ENCODE measurements at places on chromosomes 4 and X.

DNA sequence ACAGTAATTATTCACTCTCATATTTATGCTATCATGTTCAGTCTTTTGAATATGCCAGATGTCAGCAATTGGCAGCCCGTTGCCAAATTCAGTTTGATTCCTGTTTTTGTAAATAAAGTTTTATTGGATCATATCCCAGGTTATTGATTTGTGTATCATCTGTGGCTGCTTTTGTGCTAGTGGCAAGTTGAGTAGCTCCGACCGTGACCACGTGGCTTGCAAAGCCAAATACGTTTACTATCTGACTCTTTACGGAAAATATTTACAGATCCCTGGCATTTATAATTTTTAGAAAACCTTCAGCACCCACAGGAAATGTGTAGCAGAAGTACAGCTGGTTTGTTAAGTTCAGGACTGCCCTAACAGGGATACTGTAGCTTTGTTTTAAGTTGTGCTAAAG lies 67.4 kb downstream of the VCX2 start:
- no peak for DNase-seq

GRCh38 chr4:148831945-148832344 lies 389.7 kb upstream of the NR3C2 start:
- no peak for DNase-seq

GRCh38 chrX:26889574-26889973 lies 573.6 kb downstream of the PPP4R3C start:
- no peak for DNase-seq

GRCh38 chrX:144006811-144007210 lies 122.9 kb downstream of the UBE2NL start:
- no peak for DNase-seq

DNA sequence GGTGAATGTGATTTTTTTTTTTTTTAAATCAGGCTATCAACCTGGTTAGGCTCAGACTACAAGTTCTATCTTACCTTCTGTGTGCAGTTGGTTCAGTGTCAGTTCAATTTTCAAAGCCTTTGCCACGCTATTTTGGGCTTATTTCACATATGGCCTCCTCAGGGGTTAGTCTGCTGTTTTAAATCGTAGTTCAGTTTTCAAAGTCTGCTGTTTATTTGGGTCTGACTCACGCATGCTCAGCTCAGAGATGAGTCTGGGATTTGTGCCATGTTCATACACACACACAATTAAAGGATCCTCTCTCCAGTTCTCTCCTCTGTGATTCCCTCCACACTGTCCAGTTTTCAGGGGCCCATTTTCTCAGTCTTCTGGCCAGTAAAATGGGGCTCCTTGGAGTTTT lies 32.3 kb upstream of the ZFX start:
- no peak for DNase-seq

- peak; percentile 28 for DNase-seq
These were observed 1.2 kb upstream of the TMSB4X start for GRCh38 chrX:12973561-12974304.

DNA sequence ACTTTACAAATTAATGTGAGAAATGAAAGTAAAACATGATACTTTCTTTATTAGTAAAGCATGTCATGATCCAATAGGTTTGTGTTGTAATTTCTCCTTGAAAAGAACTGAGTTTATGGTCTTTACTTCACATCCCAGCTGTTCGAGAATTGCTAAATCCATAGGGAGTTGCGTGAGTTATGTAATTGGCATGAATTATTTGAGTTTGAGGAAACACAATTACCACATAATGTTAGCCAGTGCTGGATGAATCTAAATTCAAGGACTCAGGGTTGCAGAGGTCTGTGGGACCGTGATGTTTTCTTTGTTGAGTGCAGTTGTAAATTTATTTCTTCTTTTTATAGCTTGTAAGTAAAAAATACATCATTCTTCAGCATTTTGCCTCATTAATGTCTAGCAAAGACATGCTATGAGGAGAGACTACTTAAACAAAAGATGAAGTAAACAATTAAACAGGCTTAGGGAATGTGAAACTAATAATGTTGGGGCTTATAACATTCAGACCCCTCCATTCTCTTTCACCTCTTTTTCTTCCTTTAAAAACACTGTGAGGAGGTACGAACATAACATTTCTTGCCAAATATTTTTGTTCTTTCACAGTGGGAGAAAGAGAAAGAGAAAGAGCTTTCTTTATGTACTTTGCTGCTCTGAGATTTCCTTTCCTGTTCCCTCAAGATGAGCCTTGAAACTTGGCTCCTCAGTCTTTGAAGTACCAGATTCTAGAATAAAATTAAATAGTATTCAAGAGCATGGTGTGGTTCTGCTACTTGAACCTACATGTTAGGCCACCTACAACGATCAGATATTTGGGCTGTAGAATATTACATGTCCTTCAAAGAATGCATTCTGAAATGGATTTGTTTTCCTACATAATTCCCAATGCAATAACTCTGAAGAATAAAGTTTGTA lies 159.6 kb upstream of the ANK2 start:
- DNase-seq, result no peak

All from effector memory CD8-positive, alpha-beta T cell (primary cell).